Bladder microvascular endothelial cell (primary cell): ENCODE measurements at places on chromosomes 1 and 21. TPM values are rescaled to one million over a fixed set of nuclear protein-coding genes. Genes with fewer than 3 reads are reported as not detected.

The OLIG2 gene
- not detected in 2 replicates for total RNA-seq

The STUM gene
- total RNA-seq = under 0.01 and 0.57 TPM in 2 replicates

The TSPEAR gene
- total RNA-seq = 0.19 TPM in 1 of 2 replicates, not detected in the other

The LCE1B gene
- not detected in 2 replicates for total RNA-seq

The CD247 gene
- 0.06 TPM in 1 of 2 replicates, not detected in the other for total RNA-seq

The PEAR1 gene
- total RNA-seq = 11.0 and 35.0 TPM in 2 replicates

The ATP1A4 gene
- total RNA-seq = not detected in 2 replicates

The CRP gene
- total RNA-seq = not detected in 2 replicates

The FCRL2 gene
- total RNA-seq = not detected in 2 replicates

The C1orf185 gene
- not detected in 2 replicates for total RNA-seq

The SPATA45 gene
- not detected in 2 replicates for total RNA-seq

The S100A7A gene
- total RNA-seq = not detected in 2 replicates

The RAB25 gene
- 0.13 TPM in 1 of 2 replicates, not detected in the other for total RNA-seq

The LCE2C gene
- total RNA-seq = not detected in 2 replicates

The RBM11 gene
- total RNA-seq = not detected in 2 replicates

The CD244 gene
- not detected in 2 replicates for total RNA-seq

The DPT gene
- total RNA-seq = not detected in 2 replicates

The LRRC41 gene
- total RNA-seq = 37.1 and 62.9 TPM in 2 replicates

The IL12RB2 gene
- 0.19 TPM in 1 of 2 replicates, not detected in the other for total RNA-seq

The GPR153 gene
- total RNA-seq = 0.65 and 3.1 TPM in 2 replicates

The NFASC gene
- under 0.01 and 0.06 TPM in 2 replicates for total RNA-seq

The UBASH3A gene
- total RNA-seq = not detected in 2 replicates

The C1orf210 gene
- total RNA-seq = not detected in 2 replicates

The SPRR2A gene
- not detected in 2 replicates for total RNA-seq

The OR2T2 gene
- not detected in 2 replicates for total RNA-seq

The INKA2 gene
- 4.2 and 13.7 TPM in 2 replicates for total RNA-seq

The EFCAB7 gene
- total RNA-seq = 2.6 and 4.8 TPM in 2 replicates

The HAO2 gene
- not detected in 2 replicates for total RNA-seq

The ZFYVE9 gene
- 16.8 and 39.2 TPM in 2 replicates for total RNA-seq

The FLG gene
- total RNA-seq = not detected in 2 replicates

The TNNI3K gene
- total RNA-seq = not detected in 2 replicates

The CCDC17 gene
- 0.97 and 1.4 TPM in 2 replicates for total RNA-seq

The JMJD4 gene
- 15.7 and 29.5 TPM in 2 replicates for total RNA-seq

The TAL1 gene
- total RNA-seq = 22.8 and 47.3 TPM in 2 replicates

The GPATCH4 gene
- 11.2 and 25.0 TPM in 2 replicates for total RNA-seq

The KLHDC9 gene
- 1.5 and 1.6 TPM in 2 replicates for total RNA-seq

The LRRC71 gene
- total RNA-seq = 0.16 and 0.19 TPM in 2 replicates

The SH2D2A gene
- not detected in 2 replicates for total RNA-seq

The C21orf58 gene
- 4.9 and 5.2 TPM in 2 replicates for total RNA-seq

The MTARC1 gene
- total RNA-seq = 3.8 and 6.2 TPM in 2 replicates

The TMPRSS3 gene
- not detected in 2 replicates for total RNA-seq

The OXCT2 gene
- total RNA-seq = 2.3 and 4.5 TPM in 2 replicates

The GCSAML gene
- total RNA-seq = under 0.01 TPM in 1 of 2 replicates, not detected in the other

The CHAF1B gene
- total RNA-seq = 2.8 and 3.7 TPM in 2 replicates

The L1TD1 gene
- total RNA-seq = not detected in 2 replicates

The FBXO2 gene
- total RNA-seq = 0.32 and 3.7 TPM in 2 replicates

The ADAMTSL4 gene
- total RNA-seq = under 0.01 and 0.44 TPM in 2 replicates

The UMODL1 gene
- not detected in 2 replicates for total RNA-seq
